ENCODE measurements at places on chromosomes 12 and 14. TPM values are rescaled to one million over a fixed set of nuclear protein-coding genes. Genes with fewer than 3 reads are reported as not detected.

Gene KCNH3
- total RNA-seq, result 0.19 TPM

DNA sequence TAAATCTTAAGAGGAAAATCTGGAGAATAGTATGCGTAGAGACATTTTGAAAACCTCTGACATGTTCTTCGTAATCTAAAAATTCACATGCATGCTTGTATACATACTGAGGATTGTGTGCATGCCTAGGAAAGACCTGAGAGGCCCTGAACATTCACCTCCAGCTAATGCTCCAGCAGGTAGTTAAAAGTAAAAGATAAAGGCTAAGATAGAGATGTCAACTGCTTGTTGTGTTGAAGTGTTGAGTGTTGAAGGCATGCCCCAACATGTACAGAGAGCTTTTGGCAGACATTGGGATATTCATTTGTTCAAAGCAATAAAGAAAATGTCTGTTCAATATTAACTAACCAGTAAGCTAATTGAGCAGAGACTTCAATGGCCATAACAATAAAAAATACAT, 118.6 kb upstream of the SYT1 start:
- DNase-seq, result no peak

Gene KRT7
- total RNA-seq, result 11.7 TPM

DNA sequence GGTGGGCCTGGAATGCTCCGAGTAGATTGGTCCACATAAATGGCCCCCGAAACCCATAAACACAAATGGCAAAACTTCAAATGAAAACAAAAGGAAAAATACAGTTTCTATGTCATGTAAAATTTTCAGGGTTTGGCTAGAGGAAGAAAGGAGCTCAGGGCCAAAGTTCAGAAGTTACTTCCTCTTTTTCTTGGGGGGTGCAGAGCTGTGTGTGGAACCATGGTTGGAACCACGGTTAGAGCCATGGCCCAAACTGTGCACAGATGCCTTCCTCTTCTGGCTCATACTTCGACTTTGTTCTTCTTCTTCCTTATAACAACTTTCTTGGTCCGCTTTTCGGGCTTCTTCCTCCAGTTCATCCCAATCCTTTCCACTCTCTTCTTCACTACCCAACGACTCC, 51.7 kb downstream of the MGST1 start:
- DNase-seq, result no peak

- no peak for DNase-seq
Observed at GRCh38 chr12:90199006-90199405, 490.4 kb upstream of the ATP2B1 start.

DNA sequence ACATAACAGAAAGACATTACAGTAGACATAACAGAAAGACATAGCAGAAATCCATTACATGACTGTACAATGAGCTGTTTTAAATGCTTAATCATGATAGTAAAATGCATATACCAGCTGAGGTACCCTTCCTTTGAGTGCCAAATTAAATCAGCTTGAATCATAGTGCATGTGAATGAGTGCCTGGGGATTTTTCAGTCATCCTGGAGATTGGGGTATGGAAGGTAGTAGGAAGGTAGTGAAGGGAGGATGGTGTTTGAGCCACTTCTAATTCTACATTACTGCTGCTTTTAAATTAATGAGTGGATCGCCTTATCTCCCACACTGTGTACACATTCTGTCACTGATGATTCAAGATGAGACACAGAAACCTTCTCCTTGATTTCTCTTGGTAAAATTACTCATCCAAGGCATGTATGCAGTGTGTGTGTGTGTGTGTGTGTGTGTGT, 534.2 kb downstream of the LRFN5 start:
- no peak for DNase-seq

Gene LMNTD1
- not detected for total RNA-seq

DNA sequence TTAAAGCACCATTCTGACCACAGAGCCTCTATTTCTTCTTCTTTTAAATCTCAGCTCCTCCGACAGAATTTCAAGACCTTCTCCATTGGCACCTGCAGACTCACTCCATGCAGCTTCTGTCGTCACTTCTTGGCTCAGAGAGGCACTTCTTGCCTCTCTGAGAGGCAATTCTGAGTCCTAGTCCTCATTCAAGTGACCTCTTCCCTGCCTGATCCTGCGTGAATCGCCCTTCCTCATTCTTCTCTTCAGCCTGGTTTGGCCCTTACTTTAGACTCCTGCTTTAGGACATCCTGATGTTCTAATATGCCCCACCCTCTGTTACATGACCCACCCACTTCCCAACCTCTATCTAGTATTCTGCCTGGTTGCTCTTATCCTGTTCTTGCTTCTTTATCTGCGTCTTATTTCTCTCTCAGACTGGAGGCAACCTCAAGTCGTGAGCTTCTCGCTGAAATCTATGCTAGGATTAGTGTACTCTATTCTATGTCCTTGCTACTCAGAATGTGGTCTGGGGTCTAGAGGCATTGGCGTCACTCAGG, 55.6 kb upstream of the CISTR start:
- DNase-seq, result no peak

Gene AKAP6
- 1.5 TPM for total RNA-seq

- DNase-seq, result no peak
Observed at GRCh38 chr14:64561631-64562030, 11.9 kb downstream of the PPP1R36 start.

- no peak for DNase-seq
Observed at GRCh38 chr14:68977180-68977717, 1.9 kb downstream of the ACTN1 start.

DNA sequence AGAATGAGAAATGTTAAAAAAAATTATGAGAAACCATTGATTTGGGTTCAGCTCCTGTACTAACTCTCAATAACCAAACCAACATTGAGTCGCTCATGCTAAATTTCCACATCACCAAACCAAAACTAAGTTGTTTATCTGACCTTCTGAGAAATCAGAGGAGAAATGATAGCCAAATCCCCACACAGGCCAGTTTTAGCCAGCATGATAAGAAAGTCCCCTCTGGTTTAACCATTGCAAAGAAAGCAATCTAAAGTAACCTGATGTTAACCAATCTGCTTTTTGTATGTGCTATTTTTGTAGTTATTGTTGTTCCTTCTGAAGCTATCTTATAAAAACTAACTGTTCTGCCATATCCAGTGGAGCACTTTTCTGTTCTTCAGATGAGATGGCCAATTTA, 599.7 kb downstream of the SLC16A7 start:
- no peak for DNase-seq

Gene FRS2
- 37.8 TPM for total RNA-seq

- DNase-seq, result no peak
Observed at GRCh38 chr14:20458031-20458789, 3.0 kb downstream of the PIP4P1 start.

Gene ZNF740
- total RNA-seq, result 39.7 TPM

GRCh38 chr14:49196327-49196726, 389.9 kb downstream of the RPS29 start:
- no peak for DNase-seq

DNA sequence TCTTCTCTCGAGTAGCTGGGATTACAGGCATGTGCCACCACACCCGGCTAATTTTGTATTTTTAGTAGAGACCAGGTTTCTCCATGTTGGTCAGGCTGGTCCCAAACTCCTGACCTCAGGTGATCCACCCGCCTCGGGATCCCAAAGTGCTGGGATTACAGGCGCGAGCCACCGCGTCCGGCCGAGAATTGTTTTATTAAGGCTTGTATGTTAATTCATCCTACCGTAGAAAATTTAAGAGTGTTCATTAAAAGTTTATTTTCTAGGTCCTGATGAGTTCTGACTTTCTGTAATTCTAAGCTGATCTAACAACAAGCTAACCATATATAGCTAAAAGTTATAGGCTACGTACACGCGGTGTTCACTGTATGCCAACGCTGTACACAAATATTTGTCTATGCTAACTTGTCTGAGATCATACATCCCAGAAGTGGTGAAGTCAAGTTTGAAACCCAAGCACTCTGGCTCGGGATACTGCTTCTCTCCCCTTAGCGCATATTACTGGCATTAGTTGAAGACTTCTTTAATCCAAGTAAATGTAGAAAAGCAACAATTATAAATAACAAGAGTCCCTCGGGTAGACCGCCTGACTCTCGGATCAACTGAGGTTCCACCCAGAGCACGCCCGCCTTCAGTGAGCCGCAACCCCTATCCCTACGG, 570 bp upstream of the MRPS35 start:
- DNase-seq, result no peak

Gene GPRC5A
- 41.5 TPM for total RNA-seq

DNA sequence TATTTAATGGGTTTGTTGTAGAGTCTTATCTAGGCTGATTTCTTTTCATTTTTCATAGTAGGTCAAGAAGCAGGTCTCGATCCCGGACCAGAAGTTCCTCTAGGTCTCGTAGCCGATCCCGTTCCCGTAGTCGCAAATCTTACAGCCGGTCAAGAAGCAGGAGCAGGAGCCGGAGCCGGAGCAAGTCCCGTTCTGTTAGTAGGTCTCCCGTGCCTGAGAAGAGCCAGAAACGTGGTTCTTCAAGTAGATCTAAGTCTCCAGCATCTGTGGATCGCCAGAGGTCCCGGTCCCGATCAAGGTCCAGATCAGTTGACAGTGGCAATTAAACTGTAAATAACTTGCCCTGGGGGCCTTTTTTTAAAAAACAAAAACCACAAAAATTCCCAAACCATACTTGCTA, 4.2 kb downstream of the SRSF5 start:
- no peak for DNase-seq

- no peak for DNase-seq
Observed at GRCh38 chr12:43832463-43833168, 3.3 kb upstream of the TMEM117 start.

DNA sequence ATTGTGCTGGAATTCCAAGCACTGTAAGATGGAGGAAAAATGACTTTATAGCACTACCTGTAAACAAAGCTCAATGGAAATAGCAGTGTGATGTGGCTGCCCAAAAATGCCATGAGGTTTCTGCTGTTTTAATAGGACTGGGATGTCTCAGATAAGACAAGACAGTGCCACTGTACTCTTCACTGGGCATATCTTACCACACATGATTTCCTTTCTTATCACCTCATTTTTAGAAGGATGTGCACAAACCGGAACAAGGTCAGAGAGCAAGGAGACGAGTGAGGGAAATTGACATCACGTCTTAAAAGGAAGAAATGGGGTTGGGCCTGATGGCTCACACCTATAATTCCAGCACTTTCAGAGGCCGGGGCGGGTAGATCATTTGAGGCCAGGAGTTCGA, 38.4 kb upstream of the FGD4 start:
- no peak for DNase-seq

Gene PUS1
- 38.1 TPM for total RNA-seq

DNA sequence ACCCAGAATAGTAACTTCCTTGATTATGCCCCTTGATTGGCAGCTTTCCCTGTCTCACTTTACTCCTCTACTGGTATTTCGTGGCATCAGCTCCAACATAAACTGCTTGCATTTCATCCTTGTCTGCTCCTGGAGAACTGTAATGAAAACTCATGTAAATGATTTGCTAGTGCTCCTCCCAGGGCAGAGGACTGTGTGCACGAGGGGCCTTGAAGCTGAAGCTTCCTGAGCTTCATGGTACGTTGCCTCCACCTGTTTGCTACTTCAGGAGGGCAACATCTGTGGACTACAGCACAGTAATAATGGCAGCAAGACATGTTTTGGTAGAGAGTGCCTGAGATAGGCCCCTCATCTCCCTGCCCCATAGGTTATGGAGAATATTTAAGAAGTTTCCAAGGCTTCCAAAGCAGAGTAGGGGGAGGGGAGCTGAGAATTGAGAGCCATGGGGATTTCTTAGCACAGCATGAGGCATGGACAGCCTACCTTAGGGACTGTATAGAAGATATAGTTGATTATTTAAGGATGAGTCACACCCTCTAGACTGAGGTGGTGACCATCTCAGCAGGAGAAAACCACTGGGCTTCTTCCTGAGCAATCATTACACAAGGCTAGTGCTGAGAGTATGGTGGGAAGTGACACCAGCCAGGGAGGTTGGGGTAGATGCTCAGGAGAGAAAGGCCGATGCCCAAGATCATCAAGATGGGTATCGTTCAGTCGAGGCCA, 29.5 kb downstream of the CCDC198 start:
- DNase-seq, result no peak

DNA sequence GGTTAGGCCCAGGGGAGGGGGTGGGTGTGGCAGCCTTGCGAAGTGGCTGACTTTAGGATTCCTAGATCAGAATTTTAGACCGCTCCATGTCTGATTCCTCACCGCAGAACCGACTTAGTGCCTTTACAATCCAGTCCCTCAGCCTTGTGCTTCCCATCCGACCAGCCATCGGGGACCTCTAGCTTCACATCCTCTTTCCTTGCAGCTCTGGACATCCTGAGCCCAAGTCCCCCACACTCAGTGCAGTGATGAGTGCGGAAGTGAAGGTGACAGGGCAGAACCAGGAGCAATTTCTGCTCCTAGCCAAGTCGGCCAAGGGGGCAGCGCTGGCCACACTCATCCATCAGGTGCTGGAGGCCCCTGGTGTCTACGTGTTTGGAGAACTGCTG, 557 bp downstream of the COPS7A start:
- DNase-seq, result no peak

- DNase-seq, result no peak
Observed at GRCh38 chr12:96244826-96245225, 50.7 kb downstream of the ELK3 start.

Gene SLCO1B1
- total RNA-seq, result not detected

Gene DNM1L
- total RNA-seq, result 65.8 TPM

Gene LHX5
- total RNA-seq, result not detected

Gene CCDC63
- not detected for total RNA-seq

DNA sequence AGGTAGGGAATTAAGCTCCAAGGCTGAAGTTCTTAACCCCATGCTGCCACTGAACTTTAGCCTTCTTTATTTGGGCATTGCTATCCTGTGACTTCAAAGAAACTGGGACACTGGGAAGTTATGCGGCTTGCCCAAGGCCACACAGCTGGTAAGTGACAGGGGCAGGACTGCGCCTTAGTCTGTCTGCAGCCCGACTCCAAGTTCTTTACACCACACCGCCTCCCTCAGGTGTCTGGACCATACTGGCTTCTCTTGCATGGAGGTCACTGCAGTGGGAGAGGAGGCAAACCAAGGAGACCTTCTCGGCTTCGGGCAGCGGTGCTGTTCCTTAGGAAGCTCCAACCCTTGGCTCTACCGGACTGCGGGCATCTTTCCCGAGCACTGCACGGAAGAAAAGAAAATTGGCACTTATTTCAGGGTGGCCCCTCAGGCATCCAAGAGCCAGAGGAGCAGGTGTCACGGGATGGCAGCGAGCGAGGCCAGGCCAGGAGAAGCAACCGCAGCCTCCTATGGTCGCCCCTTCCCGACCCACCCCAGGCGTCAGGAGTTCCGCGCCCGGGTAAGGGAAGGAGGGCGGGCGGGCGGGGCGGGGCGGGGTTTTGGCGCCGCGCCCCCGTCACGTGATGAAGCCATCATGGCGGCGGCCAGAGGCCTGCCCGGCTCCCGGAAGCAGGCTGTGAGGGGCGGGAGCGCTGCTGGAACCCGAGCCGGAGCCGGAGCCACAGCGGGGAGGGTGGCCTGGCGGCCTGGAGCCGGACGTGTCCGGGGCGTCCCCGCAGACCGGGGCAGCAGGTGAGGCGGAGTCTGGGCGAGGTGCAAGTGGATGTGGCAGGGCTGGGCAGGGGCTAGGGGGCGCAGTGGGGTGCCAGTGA, 16.4 kb upstream of the ESPL1 start:
- peak; percentile 93 for DNase-seq

Gene TSHR
- 0.39 TPM for total RNA-seq
